Pons (tissue), 1 donor: ENCODE measurements at places on chromosomes 1 and 21.
A peak's percentile ranks its signal among the peaks of the same experiment; 100 is the strongest.

DNA sequence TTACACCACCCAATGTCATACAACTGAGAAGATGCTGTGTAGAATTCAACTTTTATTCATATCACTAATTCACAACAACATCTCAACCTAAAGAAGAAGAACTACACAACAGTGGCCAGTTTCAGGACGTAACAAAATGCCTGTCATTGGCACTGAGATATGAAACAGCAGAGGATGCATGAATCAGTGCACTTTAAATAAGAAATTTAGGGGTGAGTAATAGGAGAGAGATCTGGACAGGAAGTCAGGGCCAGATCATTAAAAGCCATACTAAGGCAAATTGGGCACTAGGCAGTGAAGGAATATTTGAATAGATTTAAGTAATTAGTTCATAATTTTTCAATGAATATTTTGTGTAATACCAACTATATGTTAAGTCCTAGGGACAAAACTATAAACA is 510.5 kb downstream of the PLPP3 start:
- DNase-seq: no peak

DNA sequence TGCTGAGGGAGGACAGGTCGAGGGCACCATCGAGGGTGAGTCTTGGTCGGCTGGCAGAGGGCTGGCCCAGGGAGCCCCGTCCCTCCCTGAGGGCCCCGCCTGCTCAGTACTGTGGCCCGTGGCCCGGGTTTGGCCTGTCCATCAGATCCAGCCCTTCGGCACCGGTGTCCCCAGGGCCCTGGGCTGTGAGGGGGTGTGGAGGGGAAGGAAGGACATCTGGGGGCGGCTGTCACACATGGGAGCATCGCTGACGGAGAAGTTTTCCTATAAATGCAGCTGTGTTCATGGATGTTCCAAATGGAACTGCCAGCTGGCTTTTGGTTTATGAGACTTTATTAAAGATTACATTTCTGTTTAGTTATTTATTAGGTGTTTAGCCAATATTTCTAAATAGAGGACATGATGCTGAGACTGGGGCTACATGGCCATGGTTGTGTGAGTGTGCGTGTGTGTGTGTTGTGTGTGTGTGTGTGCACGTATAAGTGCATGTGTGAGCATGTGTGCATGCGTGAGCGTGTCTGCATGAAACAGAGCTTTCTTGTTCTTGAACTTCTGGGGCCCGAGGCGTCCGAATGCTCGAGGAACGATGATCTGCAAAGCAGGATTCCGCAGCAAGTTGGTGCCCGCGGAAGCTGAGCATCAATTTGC is 54.3 kb downstream of the SLX9 start:
- no peak for DNase-seq

DNA sequence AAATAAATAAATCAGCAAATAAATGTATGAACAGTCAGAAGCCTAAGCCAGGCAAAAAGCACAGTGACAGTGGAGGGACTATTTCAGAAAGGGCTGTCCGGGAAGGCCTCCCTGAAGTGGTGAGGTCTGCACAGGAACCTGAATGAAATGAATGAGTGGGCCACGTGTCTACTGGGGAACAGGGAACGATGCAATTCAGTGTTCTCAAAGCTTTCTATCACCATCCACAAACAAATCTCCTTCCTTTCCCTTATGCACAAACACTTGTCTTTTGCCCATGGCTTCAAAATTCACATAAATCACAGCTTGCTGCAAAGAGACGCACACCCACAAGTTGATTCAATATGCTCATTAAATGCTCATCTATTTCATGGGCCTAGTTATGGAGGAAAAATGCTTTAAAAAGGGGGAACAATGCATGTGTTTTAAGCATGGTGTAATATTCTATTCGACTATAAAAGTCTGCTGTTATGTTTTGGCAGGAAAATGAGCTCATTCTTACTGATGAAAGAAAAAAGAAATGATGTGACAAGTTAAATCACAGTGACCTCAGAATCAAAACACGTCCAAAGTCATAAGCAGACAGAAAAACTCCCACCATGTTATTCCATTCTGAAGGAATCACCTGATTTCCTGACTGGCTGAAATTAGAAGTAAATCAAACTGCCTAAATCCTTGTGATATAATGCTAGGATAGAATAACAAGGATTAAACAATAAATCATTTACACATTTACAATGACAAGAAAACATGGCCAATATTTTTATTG is 21.6 kb downstream of the URB1 start:
- DNase-seq: no peak

- no peak for DNase-seq
Observed at GRCh38 chr21:37783016-37783415, 133.2 kb downstream of the KCNJ6 start.

DNA sequence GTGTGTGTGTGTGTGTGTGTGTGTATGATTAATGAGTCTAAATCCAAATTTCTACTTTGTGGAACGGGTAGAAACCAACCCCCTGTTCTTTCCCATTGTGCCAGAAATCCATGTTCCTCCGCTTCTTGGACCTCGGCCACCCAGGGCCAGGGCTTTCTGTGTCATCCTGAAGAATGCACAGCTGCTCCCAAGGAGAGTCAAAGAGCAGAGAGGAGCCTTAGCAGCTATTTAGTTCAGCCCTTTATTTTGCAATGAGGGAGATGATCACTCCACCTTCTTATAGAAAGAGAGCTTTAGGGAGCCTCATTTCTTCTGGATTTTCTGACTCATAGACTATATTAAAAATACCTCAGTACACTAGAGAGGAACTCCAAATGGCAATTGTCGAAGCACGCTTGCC is 489.3 kb upstream of the VAMP3 start:
- no peak for DNase-seq

DNA sequence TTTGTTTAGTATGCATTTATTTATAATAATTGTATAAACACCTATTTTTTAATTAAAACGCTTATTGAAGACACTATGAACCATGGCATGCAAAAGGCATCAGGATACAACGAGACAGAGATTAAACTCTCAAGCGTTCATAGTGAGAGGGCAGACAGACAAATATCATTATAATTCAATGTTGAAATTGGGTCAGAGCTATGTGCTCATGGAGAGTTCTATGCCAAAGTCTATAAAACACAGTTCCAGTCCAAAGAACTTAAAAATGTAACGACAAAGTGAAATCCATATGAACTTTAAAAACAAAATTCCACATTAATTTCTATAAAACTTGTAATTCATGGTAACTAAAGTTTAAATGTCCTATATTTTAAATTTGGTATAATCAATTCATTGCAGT is 724.0 kb downstream of the LTN1 start:
- no peak for DNase-seq

DNA sequence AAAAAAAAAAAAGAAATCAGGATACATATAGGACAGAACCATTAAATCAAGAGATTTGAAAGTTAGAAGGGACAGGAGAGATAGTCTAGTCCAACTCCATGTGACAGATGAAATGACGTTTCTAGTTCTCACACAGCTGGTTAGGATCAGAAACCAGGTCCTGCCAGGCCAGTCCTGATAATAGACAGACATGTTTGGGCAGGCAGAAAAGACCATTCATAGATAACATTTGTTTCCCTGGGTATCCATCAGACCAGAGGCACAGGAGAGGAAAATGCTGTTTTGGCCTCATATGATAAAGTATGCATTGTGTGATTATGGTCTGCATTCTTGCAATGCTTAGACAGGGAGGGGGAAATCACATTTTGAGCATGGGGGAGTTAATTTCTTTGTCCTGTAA is 29.3 kb downstream of the ZBTB8B start:
- DNase-seq: no peak

DNA sequence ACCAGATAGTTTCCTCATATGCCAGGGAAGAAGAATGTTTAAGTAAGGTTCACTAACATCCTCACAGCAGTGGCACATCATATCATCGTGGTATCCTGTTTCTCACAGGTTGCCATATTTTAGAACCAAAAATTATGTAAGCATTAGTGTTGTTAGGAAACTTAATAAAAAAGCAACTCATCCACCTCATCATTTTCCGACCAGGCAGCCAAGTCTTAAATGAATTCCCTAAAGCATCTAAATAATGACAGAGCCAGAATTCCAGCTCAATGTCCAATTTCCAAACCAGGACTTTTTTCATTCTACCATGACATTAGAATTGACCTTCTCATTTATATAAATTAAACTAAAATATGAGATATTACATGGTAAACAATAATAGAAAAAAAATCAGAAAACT is 272.7 kb downstream of the NTNG1 start:
- DNase-seq: no peak

DNA sequence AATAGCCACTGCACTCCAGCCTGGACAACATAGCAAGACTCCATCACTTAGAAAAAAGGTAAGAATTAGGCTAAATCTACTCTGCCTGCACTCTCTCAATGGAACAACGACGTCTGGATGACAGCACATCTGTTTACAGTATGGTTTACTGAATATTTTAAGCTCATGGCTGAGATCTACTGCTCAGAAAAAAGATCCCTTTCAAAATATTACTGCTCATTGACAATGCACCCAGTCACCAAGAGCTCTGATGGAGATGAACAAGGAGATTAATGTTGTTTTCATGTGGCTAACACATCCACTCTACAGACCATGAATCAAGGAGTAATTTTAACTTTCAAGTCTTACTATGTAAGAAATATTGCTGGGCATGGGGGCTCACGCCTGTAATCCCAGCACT is 58.0 kb downstream of the SLC27A3 start:
- DNase-seq: peak; percentile 65
